Activated CD4-positive, alpha-beta T cell treated with anti-CD3 and anti-CD28 coated beads for 1 hour (primary cell): ENCODE measurements at places on chromosomes 13 and 19.

GRCh38 chr19:44512326-44513298, 12.3 kb upstream of the ZNF180 start:
- DNase-seq, result no peak

DNA sequence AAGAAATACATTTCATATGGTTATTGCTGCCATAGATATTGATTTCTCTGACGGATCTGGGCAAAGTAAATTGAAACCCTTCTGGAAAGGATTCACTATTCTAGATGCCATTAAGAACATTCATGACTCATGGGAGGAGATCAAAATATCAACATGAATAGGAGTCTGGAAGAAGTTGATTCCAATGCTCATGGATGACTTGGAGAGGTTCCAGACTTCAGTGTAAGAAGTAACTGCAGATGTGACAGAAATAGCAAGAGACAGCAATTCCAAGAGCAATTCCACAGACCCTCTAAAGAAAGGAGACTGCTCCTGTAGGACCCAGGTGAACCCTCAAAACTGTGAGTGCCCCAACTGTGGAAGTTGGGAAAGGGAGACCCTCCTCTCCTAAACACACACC, 30.9 kb upstream of the KCTD12 start:
- DNase-seq, result no peak

DNA sequence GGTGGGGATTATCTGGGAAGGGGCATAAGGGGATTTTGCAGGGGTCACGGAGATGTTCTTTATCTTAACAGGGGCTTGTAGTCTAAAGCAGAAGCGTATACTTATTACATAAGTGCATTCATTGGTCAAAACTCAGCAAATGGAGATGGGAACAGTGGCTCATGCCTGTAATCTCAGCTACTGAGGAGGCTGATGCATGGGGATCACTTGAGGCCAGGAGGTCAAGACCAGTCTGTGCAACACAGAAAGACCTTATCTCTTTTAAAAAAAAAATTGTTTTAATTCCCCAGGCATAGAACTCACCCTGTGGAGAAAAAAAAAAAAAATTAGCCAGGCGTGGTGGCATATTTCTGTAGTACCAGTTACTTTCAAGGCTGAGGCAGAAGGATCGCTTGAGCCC, 18.9 kb downstream of the FAM187B start:
- DNase-seq, result no peak

DNA sequence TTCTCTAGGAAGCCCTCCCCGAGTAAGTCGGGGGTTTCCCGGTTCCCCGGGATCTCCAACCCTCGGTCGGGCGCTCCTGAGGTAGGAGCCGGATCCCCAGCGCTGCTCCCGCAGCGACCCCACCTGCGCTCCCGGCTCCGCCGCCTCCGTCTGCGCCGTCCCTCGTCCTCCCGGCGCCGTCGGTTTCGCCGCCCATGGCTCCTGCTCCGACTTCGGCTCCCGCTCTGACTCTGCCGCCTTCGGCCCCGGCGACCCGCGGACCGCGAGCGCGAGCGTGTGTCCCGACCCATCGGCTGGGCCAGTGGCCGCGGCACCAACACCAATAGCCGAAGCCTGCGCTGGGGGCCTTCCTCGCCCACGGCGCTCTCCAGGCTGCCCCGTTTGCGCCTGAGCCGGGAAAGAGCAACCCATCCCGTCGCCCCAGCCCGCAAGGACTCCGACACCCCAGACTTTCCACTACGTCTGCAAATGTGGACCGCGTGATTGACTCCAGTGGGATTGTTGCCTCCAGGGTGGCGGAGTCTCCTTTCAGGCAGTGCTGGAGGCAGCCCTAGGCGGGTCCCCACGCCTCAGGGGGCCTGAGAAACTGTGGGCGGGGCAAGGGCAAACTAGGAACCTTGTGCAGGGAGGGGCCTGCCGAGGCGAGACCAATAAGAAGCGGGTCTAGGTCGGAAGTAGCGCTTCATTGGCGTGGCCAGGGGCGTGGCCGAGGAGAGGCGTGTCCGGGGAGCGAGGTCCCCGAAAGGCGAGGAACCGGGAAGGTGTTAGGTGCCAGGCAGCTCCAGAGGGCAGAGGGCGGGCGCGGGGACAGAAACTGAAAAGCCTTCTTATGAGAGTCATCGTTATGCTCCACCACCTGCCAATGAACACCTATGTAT, at the start of gene CACTIN:
TSS of gene CACTIN (minus strand) at position 318 of the 878 bp plus-strand sequence. CDS start at position 290, 28 bp downstream.
- peak; percentile 97 for DNase-seq
